ENCODE measurements at places on chromosomes 4 and X.

DNA sequence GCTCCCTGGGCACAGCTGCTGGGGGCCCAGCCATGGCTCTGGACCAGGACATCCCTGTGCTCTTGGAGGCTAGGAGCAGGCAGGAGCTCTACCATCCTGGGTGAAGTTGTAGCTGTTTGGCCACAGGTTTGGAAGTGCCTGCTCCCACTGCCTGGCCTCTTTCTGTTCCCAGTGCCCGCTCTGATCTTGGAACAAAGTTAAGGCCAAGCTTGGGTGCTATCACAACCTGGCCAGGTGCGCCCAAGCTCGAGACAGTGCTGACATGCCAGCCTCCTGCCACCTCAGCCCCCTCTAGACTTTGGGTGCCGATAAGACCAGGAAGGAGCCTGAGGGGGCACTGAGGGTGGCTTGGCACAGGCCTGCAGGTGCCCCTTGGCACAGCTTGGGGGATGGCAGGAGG is 686.1 kb upstream of the AADAT start:
- DNase-seq: no peak

GRCh38 chrX:9605484-9605883 is 140.6 kb downstream of the TBL1X start:
- DNase-seq: no peak

- peak; percentile 20 for DNase-seq
Measured at GRCh38 chr4:158778156-158778711, 9.4 kb downstream of the FNIP2 start.

DNA sequence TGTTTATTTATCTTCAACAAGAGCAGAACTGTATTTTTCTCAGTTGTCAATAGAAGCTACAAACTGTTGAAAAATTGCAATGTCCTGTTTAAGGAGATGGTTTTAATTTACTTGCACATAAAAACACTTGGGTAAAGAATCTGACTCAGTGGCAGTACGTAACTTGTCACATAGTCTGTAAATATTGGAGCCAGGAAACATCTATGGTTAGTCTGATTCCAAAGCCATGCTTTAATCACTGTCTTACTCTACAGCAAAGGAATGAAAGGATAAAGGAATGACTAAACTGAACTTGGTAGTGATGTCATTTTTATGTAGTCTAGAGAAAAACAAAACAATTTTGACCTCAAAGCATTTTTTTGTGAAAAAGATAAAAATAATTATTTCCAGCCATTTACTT is 537.2 kb downstream of the STIM2 start:
- no peak for DNase-seq

DNA sequence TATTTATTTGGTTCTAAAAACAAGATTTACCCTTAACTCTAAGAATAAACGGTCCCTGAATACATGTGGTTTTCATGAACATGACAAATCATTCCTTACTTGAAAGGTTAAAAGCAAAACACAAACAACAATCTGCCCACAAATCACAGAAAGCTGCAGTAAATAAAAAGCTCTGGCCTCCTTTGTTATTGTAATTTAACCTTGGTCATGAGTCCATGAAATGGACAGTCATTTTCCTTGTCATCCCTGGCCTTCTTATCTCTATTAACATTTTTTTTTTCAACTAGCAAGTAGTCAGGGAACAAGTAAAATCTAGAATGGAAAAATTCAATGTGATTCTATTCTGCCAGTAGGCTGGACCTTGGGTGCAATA is 92.7 kb downstream of the SCD5 start:
- DNase-seq: no peak

GRCh38 chr4:47974566-47974965 is 41.9 kb downstream of the CNGA1 start:
- no peak for DNase-seq

DNA sequence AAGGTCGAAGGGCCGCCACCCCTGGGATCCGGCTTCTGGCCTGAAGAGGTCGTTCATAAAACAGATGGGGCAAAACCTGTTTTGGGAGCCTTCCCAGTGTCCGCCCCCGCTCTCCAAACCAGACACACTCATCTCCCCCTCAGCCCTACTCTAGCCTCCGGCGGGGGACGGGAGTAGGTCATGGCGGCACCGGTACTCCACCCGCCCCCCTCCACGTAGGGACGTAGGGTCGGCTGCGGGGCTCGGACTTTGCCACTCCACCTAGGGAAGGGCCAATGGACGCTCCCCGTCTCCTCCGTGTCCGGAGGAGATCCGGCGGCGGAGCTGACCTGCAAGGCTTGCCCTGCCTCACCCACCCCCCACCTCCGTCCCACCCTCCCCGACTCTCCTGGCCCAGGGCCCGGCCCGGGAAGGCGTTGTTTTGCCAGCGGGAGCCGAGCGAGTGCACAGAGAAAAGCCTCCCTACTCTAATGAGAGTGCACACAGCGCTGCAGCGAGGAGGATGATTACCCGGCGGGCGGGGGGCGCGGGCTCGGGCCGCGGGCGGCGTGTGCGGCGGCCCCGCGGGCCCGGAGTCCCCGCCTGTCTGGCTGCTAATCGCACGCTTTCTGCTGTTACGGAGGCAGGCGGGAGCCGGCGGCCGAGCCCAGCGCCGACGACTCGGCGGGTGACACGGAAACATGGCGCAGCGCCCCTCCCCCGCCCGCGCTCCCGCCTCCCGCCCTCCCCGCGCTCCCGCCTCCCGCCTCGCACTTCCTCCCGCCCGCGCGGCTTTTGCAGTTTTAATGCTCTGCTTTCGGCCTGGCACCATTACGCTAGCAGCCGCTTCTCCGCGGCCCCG is 8.3 kb upstream of the BCOR start:
- DNase-seq: peak; percentile 74

GRCh38 chrX:73765776-73766430 is 202.9 kb downstream of the CHIC1 start:
- DNase-seq: no peak

- no peak for DNase-seq
Measured at GRCh38 chr4:143502231-143502630, 11.3 kb upstream of the SMARCA5 start.

DNA sequence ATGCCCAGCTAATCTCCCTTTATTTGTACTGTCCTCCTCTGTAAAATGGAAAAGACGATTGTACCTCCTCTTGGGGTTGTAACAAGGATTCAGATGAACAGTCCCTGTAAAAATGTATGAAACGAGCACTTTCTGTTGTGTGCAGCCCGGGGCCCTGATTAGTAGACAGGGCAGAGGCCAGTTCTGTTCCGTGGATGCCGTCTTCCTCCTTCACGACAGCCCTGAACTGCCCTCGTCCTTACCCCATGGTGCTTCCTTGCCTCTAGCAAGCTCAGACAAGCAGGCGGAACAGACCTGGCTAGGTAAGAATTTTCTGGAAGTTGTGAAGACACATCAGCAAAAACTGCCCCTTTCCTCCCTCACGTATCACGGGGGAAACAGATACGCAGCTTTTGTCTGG is 22.3 kb upstream of the TADA2B start:
- no peak for DNase-seq

DNA sequence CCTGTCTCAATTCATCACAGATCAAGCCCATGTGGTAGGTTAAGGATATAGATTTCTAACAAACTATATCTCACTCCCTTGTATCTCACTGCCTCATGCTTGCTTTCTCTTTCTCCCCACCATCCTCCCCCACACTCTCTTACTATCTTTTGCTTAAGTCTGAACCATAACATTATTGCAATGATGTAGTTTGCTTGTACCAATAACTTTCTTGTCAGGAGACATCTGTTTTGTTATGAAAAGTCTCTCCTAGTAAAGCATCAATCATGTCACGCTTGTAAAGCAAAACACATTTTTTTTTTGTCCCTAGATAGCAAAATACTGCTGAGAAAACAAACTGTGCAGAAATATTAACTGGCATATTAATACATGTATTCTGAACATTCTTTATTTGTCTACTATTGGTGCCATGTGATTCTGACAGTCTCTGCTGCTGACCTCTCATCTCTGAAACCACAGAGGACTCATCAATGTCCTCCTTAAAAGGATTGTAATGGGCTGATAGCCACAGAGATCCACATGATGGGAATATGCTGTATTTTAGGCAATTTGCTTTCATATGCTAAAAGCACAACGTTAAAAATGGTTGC is 217.5 kb downstream of the VEGFC start:
- DNase-seq: no peak

GRCh38 chrX:70452143-70452733 is 7.6 kb downstream of the DLG3 start:
- DNase-seq: peak; percentile 67

GRCh38 chrX:109441266-109441665 is 40.6 kb downstream of the GUCY2F start:
- no peak for DNase-seq

GRCh38 chr4:4901877-4902276 is 42.4 kb downstream of the MSX1 start:
- DNase-seq: no peak

DNA sequence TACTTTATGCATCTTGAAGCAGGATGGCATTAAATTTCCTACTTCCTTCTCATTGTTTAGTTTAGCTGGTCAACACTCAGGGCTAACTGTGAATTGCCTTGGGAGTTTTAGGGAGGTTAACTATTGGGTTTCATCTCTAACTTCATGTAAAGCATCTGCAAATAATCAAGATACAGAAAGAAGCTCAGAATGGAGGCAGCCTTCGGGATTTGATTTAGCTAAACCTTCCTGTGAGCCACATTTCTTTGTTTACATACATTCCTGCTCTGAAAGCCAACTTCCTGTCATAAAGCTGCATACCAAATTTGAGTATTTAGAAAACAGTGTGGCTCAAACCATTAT is 131.7 kb upstream of the PCDH18 start:
- DNase-seq: no peak
